WTC11 (cell line): ENCODE measurements at places on chromosomes 5 and 9.
A peak's percentile ranks its signal among the peaks of the same experiment; 100 is the strongest.

DNA sequence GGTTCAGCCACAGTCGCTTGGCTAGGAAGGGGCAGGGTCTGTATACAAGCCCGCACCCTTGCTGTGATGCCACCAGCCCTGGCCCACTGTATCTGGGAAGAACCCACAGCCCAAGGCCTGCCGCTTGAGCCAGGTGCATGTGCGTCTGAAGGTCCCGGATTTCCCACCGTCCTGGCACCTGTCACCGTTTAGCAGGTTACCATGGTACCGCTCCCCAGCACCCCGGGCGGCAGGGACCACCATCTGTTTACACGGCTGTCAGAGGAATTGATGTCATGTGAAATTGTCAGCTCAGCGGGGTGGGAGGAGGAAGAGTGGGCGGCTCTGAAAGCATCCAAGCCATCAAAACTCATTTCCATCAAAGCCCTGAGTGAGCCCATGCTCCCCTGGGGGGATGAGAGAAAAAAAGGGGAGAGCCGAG is 92.7 kb downstream of the HRH2 start:
- no peak for DNase-seq

- DNase-seq, result no peak
These were observed 185.8 kb downstream of the CD180 start for GRCh38 chr5:67010684-67011409.

GRCh38 chr5:51271261-51271660 is 112.0 kb upstream of the ISL1 start:
- no peak for DNase-seq

GRCh38 chr5:112625689-112626438 is 111.8 kb upstream of the APC start:
- no peak for DNase-seq

- DNase-seq, result no peak
These were observed 4.8 kb downstream of the PSMD5 start for GRCh38 chr9:120837921-120838320.

DNA sequence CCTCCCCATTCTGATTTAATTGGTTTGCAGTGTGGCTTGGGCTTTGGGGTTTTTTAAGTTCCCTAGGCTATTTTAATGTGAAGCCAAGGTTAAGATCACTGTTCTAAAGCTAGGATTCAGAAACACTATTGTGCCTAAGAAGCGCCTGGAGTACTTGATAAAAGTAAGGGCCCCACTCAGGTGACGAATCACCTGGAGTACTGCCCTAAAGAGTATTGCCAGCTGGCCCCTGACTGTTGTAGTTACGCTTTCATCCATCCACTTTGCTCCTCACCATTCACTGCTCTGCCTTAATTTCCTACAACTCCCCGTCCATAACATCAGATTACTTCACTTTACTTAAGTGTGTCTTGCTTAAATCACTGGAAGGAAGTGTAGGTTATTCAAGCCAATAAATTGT is 119.3 kb downstream of the CD180 start:
- no peak for DNase-seq

GRCh38 chr9:128887914-128888350 is 6.0 kb downstream of the LRRC8A start:
- DNase-seq, result peak; percentile 81

DNA sequence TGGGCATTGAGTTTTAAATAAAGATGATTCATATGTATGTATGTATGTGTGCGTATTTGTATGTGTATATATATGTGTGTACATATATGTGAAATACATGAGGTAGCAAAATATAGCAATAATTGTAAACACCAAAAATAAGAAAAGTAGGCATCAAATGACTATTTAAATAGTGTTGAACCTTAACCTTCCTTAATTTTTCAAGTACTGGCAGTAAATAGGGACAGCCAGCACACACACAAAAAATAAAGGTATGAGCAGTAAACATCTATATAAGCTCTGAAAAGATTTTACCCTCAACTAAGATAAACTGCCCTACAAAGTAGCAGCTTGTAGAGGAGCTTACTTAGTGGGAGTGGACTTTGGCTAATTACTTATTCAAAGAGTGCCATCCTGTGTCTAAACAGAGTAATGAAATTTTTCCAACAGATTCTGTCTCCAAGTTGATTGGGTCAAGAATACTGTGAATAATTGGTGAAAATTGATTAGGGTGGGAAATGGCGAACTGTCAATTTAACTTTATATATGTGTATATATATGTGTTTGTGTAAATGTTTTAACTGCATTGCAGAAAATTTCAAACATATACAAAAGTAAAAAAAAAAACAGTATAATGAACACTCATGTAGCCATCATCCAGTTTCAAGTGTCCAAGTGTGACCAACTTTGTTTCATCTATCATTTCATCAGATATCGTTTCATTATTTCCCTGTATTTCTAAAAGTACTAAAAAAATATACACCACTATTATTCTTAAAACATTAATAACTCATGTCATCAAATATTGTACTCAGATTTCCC is 2.0 kb upstream of the ADAMTS6 start:
- DNase-seq, result no peak

- no peak for DNase-seq
These were observed 28.0 kb downstream of the ANKS6 start for GRCh38 chr9:98768344-98768743.

GRCh38 chr5:77882670-77883257 is 106.6 kb upstream of the TBCA start:
- DNase-seq, result no peak

GRCh38 chr9:107933516-107933915 is 443.9 kb upstream of the KLF4 start:
- DNase-seq, result no peak

DNA sequence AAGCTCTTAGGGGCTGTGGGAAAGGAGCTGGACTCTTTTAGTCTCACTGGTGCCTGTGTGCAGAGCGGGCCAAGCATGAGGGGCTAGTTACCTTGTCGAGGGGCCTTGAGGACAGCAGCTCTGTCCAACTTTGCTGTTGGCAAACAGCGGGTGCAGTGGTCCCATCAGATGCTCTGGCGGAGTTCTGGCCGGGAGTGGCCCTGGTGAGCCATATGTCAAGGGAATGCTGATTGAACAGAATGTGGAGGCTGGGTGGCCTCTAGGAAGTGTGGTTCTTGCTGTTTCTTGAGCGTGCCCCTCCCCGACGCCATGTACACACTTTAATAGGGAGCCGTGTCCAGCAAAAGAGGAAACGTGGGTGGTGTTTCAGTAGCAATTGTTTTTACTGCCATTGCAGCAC is 3.6 kb upstream of the ADAMTS2 start:
- no peak for DNase-seq

DNA sequence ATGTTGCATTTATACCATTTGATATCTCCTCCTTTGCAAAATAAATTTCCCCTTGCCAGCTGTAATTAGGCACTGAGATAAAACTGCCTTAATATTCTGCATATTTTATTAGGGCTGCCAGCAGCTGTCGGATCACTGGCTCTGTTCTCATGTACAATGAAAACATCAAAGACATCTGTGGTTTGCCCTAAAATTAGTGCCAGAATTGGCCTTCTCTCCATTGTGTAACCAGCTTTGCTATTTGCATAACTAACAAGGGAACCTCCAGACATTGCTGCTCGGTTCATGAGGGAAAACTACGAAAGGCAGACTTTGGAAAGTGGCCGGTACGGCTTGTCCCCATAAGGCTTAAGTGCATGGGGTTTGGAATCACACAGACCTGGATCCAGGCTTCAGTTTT is 45.5 kb upstream of the KIF2A start:
- no peak for DNase-seq

DNA sequence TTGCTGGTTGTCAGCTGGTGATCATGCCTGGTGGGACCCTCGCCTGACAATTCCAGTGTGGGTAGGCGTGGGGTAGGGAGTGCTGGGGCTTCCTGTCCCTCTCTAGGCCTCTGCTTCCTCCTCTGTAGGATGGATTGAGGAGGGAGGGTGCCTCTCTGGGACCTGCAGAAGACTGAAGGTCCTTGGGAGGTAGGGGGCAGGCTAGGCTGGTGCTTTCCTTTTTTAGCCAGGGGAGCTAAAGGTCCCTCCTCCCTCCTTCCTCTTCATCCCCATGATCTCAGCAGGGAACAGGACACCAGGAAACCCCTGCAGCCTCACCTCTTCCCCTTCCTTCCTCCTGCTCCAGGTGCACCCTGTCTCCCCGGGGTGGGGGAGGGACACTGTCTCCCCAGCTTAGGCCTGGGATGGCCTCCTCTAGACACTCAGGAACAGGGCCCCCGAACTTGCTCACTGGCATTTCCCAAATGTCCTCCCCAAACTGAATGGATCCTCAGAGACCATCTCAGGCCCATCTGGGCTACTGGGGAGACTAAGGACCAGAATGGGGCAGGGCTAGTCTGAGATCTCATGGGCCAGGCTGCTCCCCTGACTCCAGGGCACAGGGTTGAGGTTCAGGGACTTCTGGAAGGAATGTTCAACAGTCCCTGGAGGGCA is 8.4 kb downstream of the SH2D3C start:
- DNase-seq, result no peak

DNA sequence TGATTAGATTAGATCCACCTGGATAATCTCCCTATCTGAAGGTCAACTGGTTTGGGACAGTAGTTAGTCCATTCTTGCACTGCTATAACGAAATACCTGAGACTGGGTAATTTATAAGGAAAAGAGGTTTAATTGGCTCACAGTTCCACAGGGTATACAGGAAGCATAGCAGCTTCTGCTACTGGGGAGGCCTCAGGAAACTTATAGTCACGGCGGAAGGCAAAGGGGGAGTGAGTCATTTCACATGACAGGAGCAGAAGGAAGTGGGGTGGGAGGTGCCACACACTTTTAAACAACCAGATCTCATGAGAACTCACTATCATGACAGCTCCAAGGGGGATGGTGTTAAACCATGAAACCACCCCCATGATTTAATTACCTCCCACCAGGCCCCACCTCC is 9.9 kb downstream of the C9orf40 start:
- DNase-seq, result no peak

- DNase-seq, result no peak
These were observed 59.8 kb upstream of the ADAMTS2 start for GRCh38 chr5:179405054-179405416.

GRCh38 chr5:159405611-159406031 is 75.3 kb upstream of the IL12B start:
- no peak for DNase-seq

DNA sequence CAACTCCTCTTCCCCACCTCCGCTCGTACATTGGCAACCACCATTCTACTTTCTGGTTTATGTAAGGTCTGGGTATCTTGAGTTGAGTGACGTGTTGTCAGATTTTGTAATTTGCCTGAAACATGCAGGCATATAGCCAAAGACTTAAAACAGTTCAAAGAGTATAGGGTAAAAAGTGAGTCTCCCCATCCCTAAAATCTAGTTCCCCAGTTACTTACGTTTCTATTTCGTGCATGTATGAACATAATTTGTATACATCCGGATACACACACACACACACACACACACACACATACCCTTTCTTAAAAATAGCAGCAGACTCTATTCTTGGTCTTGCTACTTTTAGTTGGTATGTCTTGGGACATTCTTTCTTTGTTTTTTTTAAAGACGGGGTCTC is 915 bp downstream of the HSDL2 start:
- no peak for DNase-seq

- no peak for DNase-seq
These were observed 260.9 kb upstream of the TUSC1 start for GRCh38 chr9:25939126-25939525.
